Ureter (tissue), 1 donor: ENCODE measurements at places on chromosomes 4 and X. TPM values are rescaled to one million over a fixed set of nuclear protein-coding genes. Genes with fewer than 3 reads are reported as not detected.
A peak's percentile ranks its signal among the peaks of the same experiment; 100 is the strongest.

Gene AWAT1
- total RNA-seq, result not detected

- no peak for DNase-seq
These were observed 19.6 kb upstream of the HMX1 start for GRCh38 chr4:8891255-8891645.

- no peak for DNase-seq
These were observed 39.2 kb downstream of the MAP7D3 start for GRCh38 chrX:136211766-136212556.

- peak; percentile 75 for DNase-seq
These were observed 84.3 kb downstream of the NBDY start for GRCh38 chrX:56813318-56813837.

Gene SLC26A1
- total RNA-seq, result 0.18 TPM

DNA sequence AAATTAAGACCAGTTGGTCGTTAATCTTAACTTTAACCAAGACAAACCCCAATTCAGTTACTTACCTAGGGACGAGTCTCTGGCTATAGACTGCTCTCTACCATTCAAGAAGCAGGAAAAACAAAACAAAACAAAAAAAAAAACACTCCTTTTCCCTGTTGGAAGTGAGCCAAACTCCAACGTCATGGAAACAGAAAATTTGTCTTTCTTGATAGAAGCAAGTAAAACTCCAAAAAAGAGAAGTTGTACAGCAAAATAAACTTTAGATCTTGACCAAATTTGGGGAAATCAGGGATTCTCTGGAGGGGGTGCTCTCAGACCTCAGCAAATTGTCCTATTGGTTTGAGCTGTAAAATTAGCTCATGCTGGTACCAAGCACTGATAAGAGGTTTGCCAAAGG, 3.7 kb downstream of the CNGA1 start:
- peak; percentile 53 for DNase-seq

DNA sequence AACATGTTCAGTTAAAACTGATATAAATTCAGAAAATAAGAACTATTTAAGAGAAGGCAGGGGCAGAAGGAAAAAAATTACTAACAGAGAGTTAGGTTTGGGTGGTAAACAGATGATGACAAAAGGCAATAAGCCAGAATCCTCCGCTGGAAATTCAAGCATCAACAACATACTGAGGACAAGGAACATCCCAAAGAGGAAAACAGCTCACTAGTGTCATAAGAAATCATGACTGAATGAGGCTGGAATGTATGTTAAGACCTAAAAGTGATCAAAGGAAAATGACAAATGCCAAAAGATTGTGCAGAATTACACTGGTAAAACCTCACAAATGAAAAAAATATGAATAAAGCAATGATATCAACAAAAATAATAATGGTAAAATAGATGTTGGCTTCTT, 88.4 kb downstream of the WDFY3 start:
- DNase-seq, result no peak

DNA sequence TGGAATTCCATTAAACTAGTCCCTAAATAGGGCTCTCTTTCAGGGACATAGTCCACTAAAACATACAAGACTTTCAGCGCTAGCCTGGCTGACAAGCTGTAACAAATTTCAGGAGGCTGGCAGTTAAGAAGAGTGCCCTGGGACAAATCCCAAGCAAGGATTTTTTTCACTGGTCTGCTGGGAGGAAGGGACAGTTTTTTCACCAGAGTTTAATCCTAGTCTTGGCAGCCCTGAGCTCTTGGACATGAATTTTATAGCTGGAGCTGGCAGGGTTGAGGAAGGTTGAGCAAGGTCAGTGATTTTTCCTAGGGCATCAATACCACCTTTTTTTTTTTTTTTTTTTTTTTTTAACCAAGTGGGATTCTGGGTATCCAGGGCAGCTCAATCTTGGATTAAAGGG, 184.4 kb downstream of the SH2D1A start:
- DNase-seq, result no peak

Gene USP17L13
- not detected for total RNA-seq

- no peak for DNase-seq
These were observed 85.3 kb downstream of the LNX1 start for GRCh38 chr4:53505947-53506346.

Gene ARHGEF38
- 1.2 TPM for total RNA-seq

DNA sequence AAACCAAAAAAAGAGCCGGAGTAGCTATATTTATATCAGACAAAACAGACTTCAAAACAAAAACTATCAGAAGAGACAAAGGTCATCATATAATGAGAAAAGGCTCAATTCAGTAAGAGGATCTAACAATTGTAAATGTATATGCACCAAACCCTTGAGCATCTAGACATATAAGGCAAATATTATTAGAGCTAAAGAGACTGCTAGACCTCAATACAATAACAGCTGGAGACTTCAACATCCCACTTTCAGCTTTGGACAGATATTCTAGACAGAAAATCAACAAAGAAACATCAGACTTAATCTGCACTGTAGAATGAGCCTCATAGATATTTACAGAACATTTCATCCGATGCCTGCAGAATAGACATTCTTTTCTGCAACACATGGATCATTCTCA, 4.8 kb upstream of the PROM1 start:
- DNase-seq, result no peak

DNA sequence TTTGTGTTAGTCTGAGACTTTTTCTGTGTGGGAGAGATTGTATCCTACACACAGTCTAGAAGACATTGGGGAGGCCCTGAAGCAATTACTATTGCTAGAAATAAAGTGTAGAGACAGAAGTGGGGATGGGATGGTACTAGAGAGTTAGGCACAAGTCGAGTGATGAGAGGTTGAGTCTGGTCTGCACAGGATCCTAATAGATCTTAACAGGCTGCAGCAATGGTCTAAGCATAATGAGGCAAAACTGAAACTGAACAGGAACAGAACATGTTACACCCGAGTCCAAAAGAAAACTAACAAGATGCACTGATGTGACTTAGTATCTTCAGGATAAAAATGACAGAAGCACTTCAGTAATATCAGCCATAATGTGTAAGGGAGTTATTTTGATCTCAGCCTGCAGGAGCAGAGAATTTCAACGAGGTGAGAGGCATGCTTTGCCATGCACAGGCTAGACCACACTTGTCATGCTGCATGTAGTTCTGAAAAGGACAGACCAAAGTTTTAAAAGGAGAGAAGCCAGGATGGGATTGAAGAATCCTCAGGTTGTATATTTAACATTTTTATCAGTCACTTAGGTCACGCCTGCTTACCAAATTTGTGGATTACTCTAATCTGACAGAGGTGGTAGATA, 205.8 kb upstream of the BOD1L1 start:
- DNase-seq, result no peak

Gene ATG4A
- total RNA-seq, result 12.4 TPM

- no peak for DNase-seq
These were observed 972.7 kb upstream of the AGA start for GRCh38 chr4:178414881-178415446.

- DNase-seq, result no peak
These were observed 436.6 kb downstream of the C4orf33 start for GRCh38 chr4:129532573-129532972.

DNA sequence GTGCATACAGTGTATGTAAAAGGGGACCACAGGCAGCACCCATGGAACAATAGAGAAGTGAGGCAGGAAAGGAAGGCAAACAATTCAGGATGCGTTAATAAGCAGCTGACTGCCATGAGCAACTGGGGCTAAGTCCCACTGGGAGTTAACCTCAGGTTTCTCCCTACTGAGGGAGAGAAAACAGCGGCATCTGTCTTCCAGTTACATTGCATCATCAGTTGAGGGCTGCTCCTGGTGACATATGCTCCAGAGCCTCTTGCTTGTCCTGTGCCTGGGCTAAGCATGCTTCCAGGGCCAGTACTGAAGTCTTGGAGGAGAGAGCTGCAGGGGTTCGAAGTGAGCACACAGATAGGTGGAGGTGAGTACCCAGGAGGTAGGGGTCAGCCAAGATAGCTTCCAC, 24.3 kb downstream of the RAI2 start:
- no peak for DNase-seq

GRCh38 chr4:147365396-147365795, 115.5 kb upstream of the EDNRA start:
- DNase-seq, result no peak

Gene TMEM35A
- 11.5 TPM for total RNA-seq

DNA sequence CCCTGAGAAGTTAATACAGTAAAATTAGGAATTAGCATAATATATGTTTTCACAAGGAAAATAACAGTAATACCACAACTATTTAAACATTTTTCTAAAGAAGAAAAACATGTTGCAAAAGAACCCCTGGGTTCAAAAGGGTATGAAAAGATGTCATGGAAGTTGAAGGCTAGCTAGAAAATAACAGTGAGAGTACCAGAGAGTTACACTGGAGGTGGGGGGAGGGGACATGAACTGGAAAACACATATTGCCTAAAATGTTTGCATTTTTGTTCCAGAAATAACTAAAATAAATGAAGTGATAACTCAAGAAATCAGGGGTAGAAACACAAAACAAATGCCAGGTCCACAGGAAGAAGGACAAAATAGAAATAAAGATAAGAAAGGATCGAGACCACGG, 336.6 kb upstream of the MAD2L1 start:
- DNase-seq, result no peak

- DNase-seq, result no peak
These were observed 145.9 kb downstream of the CPE start for GRCh38 chr4:165524532-165525190.

DNA sequence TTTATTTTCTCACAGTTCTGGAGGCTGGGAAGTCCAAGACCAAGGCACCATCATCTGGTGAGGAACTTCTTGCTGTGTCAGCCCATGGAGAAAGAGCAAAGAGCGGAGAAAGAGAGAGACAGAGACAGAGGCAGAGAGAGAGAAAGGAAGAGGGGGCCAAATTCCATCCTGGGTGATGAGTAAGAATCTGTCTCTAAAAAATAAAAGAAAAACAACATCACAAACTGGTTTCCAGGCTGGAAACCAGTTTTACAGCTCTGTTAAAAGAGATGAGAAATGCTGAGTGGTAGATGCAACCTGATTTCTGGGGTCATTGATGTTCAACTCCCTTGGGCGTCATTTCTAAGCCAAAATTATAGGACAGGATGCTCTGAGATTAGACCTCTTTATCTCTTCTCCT, 72.9 kb downstream of the SHOX start:
- DNase-seq, result no peak

- no peak for DNase-seq
These were observed 969.5 kb downstream of the PCDH18 start for GRCh38 chr4:136562834-136563233.

Gene NDST4
- total RNA-seq, result not detected

DNA sequence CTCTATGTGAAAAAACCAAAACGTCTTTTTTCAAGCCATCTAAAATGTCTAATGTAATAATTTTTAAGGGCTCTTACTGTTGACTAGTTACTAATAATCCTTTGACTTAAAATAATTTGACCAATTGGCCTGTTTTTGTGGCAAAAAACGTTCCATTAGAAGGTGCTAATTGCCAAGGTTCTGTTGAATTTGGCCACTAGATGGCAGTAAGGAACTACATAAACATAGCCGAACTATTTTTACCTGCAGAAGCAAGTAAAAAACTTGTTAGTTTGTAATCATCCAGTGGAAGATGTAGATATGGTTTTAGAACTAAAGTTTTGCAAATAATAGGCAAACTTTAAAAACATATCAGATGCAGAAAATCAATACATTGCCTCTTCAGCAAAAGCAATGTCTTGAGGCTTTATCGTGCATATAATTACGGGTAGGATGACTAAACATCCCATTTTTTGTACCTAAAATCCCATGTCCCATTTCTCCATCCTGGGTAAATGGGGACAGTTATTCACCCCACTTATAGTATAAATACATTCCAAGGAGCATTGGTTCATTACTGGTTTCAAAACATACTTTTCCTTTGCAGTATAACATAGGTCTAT, 57.6 kb downstream of the PROM1 start:
- DNase-seq, result no peak

DNA sequence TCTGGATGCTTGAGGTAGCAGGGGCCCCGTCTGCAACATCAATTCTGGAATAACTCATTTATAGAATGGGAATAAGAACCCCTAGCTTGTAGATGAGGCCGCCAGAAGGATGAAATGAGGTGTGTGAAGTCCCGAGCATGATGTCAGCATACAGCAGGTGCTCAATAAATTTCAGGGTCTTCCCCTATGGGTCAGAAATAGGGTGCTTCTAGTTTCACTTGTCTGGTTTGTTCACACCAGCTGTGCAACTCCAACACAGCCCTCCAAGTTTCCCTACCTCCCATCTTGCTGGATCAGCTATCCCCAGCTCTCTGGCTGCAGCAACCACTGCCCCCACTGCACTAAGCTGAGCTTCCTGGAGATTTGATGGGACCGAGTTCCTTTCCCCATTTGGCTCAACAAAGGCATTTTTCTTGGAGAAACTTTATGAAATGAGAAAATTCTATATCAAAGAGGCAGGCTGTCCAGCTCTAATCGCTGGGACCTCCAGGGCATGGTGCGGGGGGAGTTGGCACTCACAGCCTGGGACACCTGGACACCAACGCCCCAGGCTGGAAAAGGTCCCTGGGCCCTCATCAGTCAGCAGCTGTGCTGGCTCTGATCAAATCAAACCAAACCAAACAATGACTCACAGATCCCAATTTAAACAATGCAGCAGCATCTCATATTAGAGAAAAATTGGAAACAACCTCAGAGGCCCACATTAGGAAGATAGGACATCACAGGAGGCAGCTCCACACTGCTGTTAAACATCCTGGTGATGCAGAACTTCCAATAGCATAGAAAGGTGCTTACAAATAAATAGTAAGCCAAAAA, 13.3 kb downstream of the SLC2A9 start:
- DNase-seq, result no peak

DNA sequence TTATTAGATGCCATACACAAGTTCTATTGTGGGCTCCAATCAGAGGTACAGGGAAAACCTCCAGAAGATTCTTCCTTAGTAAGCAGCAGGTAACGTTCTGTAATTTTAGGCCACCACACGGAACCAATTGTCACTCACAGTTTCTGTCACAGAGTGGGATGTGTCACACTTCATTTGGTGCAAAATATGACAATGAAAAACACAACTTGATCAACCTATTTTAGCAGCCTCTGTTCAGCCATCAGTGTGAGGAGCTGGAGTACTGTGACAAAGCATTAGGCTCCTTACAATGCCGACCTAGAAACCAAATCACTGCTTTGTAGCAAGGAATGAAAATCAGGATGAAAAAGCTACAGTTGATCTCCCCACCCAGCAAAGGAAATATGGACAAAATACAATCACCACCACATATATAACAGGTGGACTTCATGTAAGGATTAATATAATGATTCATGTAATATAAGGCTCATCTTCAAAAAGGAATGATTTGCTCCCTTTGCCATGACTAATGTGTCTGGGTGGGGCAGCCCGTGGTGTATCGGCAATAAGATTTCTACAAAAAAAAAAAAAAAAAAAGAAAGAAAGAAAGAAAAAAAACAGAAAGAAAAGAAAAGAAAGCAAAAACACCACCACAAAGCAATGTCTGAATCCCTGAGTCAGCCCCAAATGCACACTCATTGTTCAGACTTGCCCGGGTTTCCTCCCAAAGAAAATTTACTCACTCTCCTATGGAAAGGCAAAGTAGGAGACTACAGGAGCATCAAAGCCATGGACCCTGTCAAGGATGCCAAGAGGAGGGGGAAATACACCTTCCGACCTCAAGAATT, 36.0 kb downstream of the SLC9A7 start:
- DNase-seq, result no peak
